ENCODE measurements at places on chromosomes 16 and 17. TPM values are rescaled to one million over a fixed set of nuclear protein-coding genes. Genes with fewer than 3 reads are reported as not detected.

- peaks cover 13% of the 10 kb centered on the region for H3K4me1 ChIP-seq
- H3K27me3 ChIP-seq = no peaks in the 10 kb centered on the region
- no peak for DNase-seq
- H3K36me3 ChIP-seq = peaks cover 10% of the 10 kb centered on the region
- no peak overlapping the region for H3K27ac ChIP-seq
These were observed 2.2 kb upstream of the FOXK2 start for GRCh38 chr17:82517230-82517865.

DNA sequence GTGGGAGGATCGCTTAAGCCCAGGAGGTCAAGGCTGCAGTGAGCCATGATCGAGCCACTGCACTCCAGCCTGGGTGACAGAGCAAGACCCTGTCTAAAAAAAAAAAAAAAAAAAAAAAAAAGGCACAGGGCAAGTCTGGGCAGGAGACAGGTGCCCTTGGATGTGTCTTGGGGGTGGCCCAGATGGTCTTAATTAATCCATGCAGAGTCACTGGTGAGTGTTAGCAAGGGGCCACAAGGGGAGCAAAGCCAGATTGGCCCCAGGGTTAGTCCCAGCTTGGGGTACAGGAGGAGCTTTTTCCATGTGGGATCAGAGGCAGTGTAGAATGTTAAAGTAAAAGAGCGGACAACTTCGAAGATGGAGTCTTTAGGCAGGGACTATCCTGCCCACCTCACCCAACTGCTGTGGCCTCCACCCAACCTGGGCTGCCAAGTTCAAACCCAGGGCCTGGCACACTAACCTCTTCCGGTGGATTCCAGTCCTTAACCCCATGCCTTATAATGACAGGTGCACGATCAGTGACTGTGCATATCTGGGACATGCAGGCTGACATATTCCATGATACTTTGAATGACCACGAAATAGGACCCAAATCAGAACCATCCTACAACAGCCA lies 32.2 kb upstream of the MFSD6L start:
- no peaks in the 10 kb centered on the region for H3K36me3 ChIP-seq
- no peak for DNase-seq
- no peaks in the 10 kb centered on the region for H3K27me3 ChIP-seq
- H3K4me1 ChIP-seq = no peaks in the 10 kb centered on the region
- no peak overlapping the region for H3K27ac ChIP-seq
- no peak overlapping the region for H3K4me3 ChIP-seq

DNA sequence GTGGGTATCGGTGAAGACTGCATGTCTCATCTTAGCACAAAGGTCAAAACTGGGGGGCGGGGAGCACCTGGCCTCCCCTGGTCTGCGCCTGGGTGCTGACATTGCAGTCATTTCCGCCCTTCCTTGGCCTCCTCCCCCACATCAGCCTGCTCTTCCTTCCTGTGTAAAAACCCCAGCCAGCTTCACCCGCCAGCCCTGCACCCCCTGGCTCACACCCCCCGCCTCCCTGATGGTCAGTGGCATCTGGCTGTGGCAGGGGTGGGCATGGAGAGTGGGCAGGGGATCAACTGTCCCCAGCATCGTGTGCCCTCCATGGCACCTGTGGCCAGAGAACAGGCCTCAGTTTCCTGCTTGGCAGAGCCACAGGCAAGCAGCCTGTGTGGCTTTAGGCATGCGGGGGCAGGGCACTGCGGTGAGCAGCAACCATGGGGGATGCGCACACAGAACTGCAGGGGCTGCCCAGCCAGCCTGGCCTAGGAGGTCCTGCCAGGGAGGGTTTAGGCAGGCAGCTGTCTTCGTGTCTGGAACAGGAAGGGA lies 26.5 kb upstream of the LASP1NB start:
- peak overlapping the region; percentile 70 for H3K4me3 ChIP-seq
- no peaks in the 10 kb centered on the region for H3K27me3 ChIP-seq
- peaks cover 57% of the 10 kb centered on the region for H3K36me3 ChIP-seq
- DNase-seq = peak; percentile 95

The HCRT gene
- not detected for total RNA-seq

DNA sequence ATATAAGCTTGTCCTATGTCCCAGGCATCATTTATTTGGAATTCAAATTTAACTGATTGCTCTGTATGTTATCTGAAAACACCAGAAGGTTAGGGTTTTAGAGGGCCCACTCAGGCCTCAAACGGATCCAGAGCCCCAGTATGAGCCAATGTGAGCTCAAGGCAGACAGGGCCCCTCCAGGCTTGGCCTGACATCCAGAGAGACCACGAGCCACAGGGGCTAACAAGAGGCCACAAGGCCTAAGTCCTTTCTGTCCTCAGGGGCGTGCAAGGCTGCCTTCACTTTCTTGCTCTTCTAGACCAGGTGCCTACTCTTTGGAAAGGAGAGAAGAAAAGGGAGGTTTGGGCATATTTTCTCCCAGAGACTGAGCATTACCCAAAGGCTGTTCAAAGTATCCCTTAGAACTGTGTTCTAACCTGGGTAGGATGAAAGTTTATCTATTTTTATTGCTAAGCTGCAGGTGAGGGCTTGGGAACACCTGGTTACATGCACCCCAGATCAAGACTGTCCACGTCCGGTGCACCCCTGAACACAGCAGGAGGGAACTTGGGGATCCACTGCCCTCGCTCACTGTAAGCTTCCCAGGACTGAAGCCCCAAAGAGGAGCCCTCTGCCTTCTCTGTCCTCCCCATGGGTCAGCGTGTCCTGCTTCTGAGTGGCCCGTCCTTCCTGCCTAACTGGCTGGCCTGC lies 1.5 kb upstream of the ENGASE start:
- H3K36me3 ChIP-seq = no peaks in the 10 kb centered on the region
- DNase-seq = no peak
- peaks cover 14% of the 10 kb centered on the region for H3K4me1 ChIP-seq
- H3K4me3 ChIP-seq = no peak overlapping the region
- H3K27ac ChIP-seq = no peak overlapping the region

DNA sequence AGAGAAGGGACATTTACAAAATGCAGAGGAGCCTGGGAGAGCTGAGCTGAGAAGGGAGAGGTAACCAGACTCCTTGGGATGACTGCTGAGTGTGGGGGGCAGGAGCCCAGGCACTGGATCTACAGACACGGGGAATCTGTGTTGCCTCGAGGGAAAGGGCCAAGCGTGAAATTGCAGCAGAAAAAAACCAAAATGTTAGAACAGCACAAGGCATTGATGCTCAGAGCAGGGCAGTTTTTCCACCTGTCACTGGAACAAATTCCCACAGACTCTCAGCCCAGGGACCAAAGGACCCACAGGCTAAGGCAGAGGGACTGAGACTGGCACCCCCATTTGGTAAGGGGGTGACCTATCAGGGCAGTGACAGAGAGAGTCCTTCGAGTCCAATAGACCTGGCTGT lies 2.0 kb downstream of the PITPNM3 start:
- DNase-seq = no peak
- no peak overlapping the region for H3K4me3 ChIP-seq
- peaks cover 6% of the 10 kb centered on the region for H3K4me1 ChIP-seq
- no peaks in the 10 kb centered on the region for H3K36me3 ChIP-seq
- H3K27ac ChIP-seq = no peak overlapping the region
- H3K27me3 ChIP-seq = peaks cover 33% of the 10 kb centered on the region

- no peak for DNase-seq
- no peaks in the 10 kb centered on the region for H3K27me3 ChIP-seq
- H3K27ac ChIP-seq = peak overlapping the region; percentile 97
- H3K36me3 ChIP-seq = peaks cover 43% of the 10 kb centered on the region
- H3K4me3 ChIP-seq = peak overlapping the region; percentile 94
These were observed 4.5 kb downstream of the STAT5B start for GRCh38 chr17:42271779-42272035.

DNA sequence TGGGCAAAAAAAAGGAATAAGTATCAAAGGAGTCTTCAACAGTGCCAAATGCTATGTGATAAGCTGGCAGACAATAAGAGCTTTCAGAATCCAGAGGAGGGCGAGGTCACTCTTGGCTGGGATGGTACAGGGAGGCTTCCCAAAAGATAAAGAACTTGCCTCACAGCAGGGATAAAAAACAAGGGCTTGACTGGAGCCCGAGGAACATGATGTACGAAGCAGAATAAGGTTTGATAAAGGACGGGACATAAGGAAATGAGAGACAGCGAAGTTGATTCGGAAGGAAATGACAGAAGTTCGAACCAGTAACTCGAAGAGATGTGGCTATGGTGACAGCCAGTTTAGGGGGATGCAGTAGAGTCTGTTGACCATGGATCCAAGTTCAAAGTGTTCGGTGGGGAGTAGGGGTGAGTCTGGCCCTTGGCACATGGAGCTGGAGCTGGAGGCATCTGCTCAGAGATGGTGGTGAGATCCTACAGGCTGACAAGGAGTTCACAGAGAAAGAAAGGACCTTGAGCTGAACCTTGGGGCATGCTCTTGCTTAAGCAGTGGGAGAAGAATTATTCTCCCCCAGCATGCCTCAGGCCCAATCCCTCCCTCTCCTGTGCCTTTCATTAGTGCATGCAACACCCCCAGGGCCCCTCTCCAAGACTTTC lies 137.6 kb upstream of the RCVRN start:
- DNase-seq = no peak
- H3K27ac ChIP-seq = no peak overlapping the region
- no peaks in the 10 kb centered on the region for H3K36me3 ChIP-seq
- no peaks in the 10 kb centered on the region for H3K27me3 ChIP-seq

GRCh38 chr16:82888591-82889001 lies 261.8 kb downstream of the CDH13 start:
- no peaks in the 10 kb centered on the region for H3K36me3 ChIP-seq
- no peak overlapping the region for H3K4me3 ChIP-seq
- H3K27me3 ChIP-seq = peaks cover 2% of the 10 kb centered on the region
- DNase-seq = no peak
- H3K4me1 ChIP-seq = no peaks in the 10 kb centered on the region
- no peak overlapping the region for H3K27ac ChIP-seq

- no peak for DNase-seq
- H3K4me1 ChIP-seq = peaks cover 17% of the 10 kb centered on the region
- H3K36me3 ChIP-seq = peaks cover 10% of the 10 kb centered on the region
- H3K27ac ChIP-seq = peak overlapping the region; percentile 48
- no peak overlapping the region for H3K4me3 ChIP-seq
These were observed 31.0 kb downstream of the CFDP1 start for GRCh38 chr16:75402159-75402820.

The PDIA2 gene
- total RNA-seq = not detected

The TMC7 gene
- total RNA-seq = not detected

The GUCY2D gene
- total RNA-seq = not detected

The REXO5 gene
- total RNA-seq = 17.9 TPM

- H3K27ac ChIP-seq = peak overlapping the region; percentile 44
- peaks cover 28% of the 10 kb centered on the region for H3K4me1 ChIP-seq
- no peak overlapping the region for H3K4me3 ChIP-seq
- H3K36me3 ChIP-seq = no peaks in the 10 kb centered on the region
These were observed 25.0 kb downstream of the FBXL20 start for GRCh38 chr17:39376434-39376833.

- peaks cover 10% of the 10 kb centered on the region for H3K4me1 ChIP-seq
- H3K27ac ChIP-seq = no peak overlapping the region
- peaks cover 69% of the 10 kb centered on the region for H3K27me3 ChIP-seq
- no peaks in the 10 kb centered on the region for H3K36me3 ChIP-seq
- H3K4me3 ChIP-seq = no peak overlapping the region
These were observed 4.1 kb upstream of the HOXB9 start for GRCh38 chr17:48630009-48630924.

- no peaks in the 10 kb centered on the region for H3K27me3 ChIP-seq
- peaks cover 4% of the 10 kb centered on the region for H3K36me3 ChIP-seq
- H3K27ac ChIP-seq = peak overlapping the region; percentile 99
- H3K4me3 ChIP-seq = peak overlapping the region; percentile 74
These were observed 24.2 kb downstream of the FAM117A start for GRCh38 chr17:49739641-49740271.

The FAM171A2 gene
- total RNA-seq = 0.18 TPM

The BOLA2 gene
- total RNA-seq = 10.8 TPM

GRCh38 chr17:20095336-20096080 lies 86.3 kb downstream of the SPECC1 start:
- no peak overlapping the region for H3K4me3 ChIP-seq
- no peak for DNase-seq
- H3K27ac ChIP-seq = no peak overlapping the region
- no peaks in the 10 kb centered on the region for H3K4me1 ChIP-seq
- no peaks in the 10 kb centered on the region for H3K36me3 ChIP-seq
- H3K27me3 ChIP-seq = peaks cover 1% of the 10 kb centered on the region

The ZFPM1 gene
- 9.9 TPM for total RNA-seq

GRCh38 chr16:67230809-67231660 lies 4.1 kb downstream of the TMEM208 start:
- peaks cover 16% of the 10 kb centered on the region for H3K4me1 ChIP-seq
- H3K27ac ChIP-seq = no peak overlapping the region
- no peak for DNase-seq
- peaks cover 45% of the 10 kb centered on the region for H3K36me3 ChIP-seq
- H3K27me3 ChIP-seq = no peaks in the 10 kb centered on the region

DNA sequence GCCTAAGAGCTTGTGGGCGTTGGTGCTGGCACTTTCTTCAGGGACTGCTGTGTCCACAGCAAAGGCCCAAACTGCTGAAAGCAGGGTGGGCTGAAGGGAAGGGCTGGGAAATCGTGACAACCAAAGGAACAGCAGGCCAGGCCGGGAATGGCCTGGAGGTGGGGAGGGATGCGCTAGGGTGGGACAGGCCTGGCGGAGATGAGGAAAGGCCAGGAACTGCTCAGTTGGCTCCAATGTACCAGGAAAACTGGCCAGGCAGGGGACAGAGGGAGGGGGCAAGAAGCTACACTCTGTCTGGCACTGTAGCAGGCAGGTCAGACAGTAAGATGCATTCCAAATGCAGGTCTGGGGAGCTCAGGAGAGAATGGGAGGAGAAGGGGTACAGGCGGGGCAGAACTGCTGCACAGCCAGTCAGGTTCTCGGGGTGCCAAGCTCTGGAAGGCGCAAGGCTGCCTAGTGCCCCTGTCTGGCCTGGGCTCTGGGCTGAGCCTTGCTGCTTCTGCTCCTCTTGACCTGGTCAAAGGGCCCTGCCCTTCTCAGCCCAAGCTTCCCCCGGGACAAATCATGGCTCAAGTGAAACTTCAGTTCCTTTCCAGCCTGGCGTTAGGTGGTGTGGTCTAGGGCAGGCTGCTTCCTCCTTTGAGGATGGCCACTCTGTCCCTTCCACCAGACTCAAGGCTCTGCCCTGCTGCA lies 7.3 kb downstream of the PNMT start:
- peaks cover 53% of the 10 kb centered on the region for H3K4me1 ChIP-seq
- H3K27ac ChIP-seq = no peak overlapping the region
- H3K36me3 ChIP-seq = peaks cover 5% of the 10 kb centered on the region
- peaks cover 2% of the 10 kb centered on the region for H3K27me3 ChIP-seq

- no peak overlapping the region for H3K4me3 ChIP-seq
- H3K36me3 ChIP-seq = no peaks in the 10 kb centered on the region
- no peak overlapping the region for H3K27ac ChIP-seq
- no peaks in the 10 kb centered on the region for H3K4me1 ChIP-seq
- H3K27me3 ChIP-seq = no peaks in the 10 kb centered on the region
These were observed 888.1 kb downstream of the KCNJ2 start for GRCh38 chr17:71057448-71057847.

DNA sequence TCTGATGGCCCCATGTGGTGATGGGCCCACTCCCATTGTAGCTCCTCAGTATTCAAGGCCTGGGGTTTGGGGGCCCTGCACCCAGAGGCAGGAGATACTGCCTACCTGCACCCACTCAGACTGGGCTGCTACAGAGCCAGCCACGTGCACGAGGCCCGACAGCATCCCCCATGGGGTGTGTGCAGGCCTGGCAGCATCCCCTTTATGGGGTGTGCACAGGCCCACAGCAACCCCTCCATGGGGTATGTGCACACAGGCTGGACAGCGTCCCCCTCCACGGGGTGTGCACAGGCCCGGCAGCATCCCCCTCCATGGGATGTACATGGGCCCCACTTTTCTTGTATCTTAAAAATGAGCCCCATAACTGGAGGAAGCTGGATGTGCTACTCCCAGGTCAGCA lies 156.0 kb downstream of the RBFOX3 start:
- H3K4me1 ChIP-seq = no peaks in the 10 kb centered on the region
- DNase-seq = no peak

The CCL1 gene
- 0.32 TPM for total RNA-seq

- H3K27ac ChIP-seq = no peak overlapping the region
- peak; percentile 46 for DNase-seq
These were observed 25.6 kb downstream of the TTLL6 start for GRCh38 chr17:48791128-48792032.
